Placental epithelial cell (primary cell): ENCODE measurements at places on chromosomes 5 and 9. TPM values are rescaled to one million over a fixed set of nuclear protein-coding genes. Genes with fewer than 3 reads are reported as not detected.

PRRC2B gene
- total RNA-seq = 83.4 and 100 TPM in 2 replicates

PCA3 gene
- total RNA-seq = 0.39 TPM in 1 of 2 replicates, not detected in the other

KIAA1958 gene
- total RNA-seq = 3.5 and 8.9 TPM in 2 replicates

NXNL2 gene
- total RNA-seq = 1.2 and 2.4 TPM in 2 replicates

CTNNA1 gene
- 369 and 434 TPM in 2 replicates for total RNA-seq

GPR151 gene
- total RNA-seq = not detected in 2 replicates

SAPCD2 gene
- total RNA-seq = 2.4 and 5.4 TPM in 2 replicates

SAXO1 gene
- total RNA-seq = under 0.01 and 0.11 TPM in 2 replicates

TPD52L3 gene
- not detected in 2 replicates for total RNA-seq

RPS14 gene
- 1,741 and 3,246 TPM in 2 replicates for total RNA-seq

GRXCR2 gene
- total RNA-seq = under 0.01 and 0.43 TPM in 2 replicates

CDC20B gene
- not detected in 2 replicates for total RNA-seq

MARVELD2 gene
- total RNA-seq = 20.0 and 29.5 TPM in 2 replicates

PRDM9 gene
- not detected in 2 replicates for total RNA-seq

TMEM215 gene
- not detected in 2 replicates for total RNA-seq

PANK3 gene
- total RNA-seq = 20.4 and 46.6 TPM in 2 replicates

PCDHA1 gene
- not detected in 2 replicates for total RNA-seq

MLANA gene
- total RNA-seq = 0.79 TPM in 1 of 2 replicates, not detected in the other

FBXL7 gene
- total RNA-seq = 6.9 and 7.9 TPM in 2 replicates

PCDHGA10 gene
- 4.4 and 9.4 TPM in 2 replicates for total RNA-seq

PPP6C gene
- total RNA-seq = 23.6 and 35.7 TPM in 2 replicates

ACOT12 gene
- not detected in 2 replicates for total RNA-seq

SIT1 gene
- total RNA-seq = not detected in 2 replicates

GARIN3 gene
- total RNA-seq = not detected in 2 replicates

SLC34A1 gene
- 0.11 and 0.39 TPM in 2 replicates for total RNA-seq

NUTM2F gene
- total RNA-seq = not detected in 2 replicates

C1QTNF2 gene
- 0.11 and 0.39 TPM in 2 replicates for total RNA-seq

OSMR gene
- 10.4 and 10.6 TPM in 2 replicates for total RNA-seq

NDST1 gene
- 65.2 and 218 TPM in 2 replicates for total RNA-seq
